ENCODE measurements at places on chromosomes 16 and 17.

- DNase-seq = no peak
These were observed 404.8 kb downstream of the CDH13 start for GRCh38 chr16:83031524-83031923.

DNA sequence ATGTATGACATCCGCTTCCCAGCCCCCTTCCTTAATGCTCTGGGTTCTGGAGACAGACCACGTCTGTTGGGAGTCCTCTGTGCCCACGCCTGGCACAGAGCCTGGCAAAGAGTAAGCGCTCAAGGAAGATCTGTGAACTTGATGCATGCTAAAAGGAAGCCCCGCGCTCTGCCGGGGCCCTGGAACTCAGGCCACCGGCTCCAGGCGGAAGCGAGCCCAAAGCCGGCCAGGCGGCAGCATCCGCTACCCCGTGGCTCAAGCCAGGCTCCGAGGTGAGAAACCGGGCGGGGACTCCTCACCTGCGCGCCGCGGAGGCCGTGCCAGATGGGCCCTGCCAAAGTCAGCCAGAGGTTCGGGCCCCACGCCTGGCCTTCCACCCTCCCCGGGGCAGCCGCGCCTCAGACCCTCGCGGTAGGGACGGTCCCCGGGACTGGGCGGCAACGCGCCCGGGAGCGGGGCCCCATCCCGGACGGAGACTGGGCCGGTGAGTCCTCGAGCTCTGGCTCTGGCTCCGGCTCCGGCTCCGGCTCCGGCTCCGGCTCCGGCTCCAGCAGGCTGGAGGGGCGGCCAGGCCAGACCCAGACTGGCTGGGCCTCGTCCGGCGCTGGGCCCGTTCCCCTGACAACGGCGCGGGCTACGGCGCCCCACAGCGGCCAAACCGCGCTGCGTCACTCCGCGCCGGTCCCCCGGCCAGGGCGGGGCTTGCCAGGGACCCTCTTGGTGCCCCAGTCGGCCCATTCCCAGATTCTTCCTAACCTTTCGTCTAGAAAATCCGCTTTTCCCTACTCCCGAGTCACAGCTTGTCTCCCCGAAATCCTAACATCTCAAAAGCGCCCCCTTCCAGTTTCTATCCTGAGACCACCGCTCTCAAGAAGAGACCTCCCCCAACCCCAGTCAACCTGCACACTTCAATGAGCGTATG is at the start of gene ZDHHC1:
Gene ZDHHC1, minus strand, starts transcription at position 606 of the 922 bp plus-strand sequence. CDS start 8,702 bp downstream, outside the sequence.
- DNase-seq = peak; percentile 82

DNA sequence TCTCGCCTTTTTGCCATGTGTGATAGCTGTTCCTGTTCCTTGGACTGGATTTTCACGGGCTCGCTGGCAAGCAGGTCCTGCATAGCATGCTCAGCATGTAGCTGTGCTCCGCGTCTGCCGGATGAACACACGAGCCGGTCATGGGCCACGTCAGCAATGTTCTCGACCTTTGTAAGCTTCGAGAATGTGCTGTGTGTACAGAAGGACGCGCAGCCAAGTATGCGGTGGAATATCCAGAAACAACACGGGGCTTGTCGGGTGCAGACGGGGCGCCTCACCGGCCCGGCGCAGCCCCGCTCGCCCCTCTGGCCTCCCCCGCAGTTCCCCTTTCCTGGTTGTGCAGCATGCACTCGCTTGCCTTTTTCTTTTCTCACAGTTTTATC is 42.2 kb downstream of the RPTOR start:
- no peak for DNase-seq

DNA sequence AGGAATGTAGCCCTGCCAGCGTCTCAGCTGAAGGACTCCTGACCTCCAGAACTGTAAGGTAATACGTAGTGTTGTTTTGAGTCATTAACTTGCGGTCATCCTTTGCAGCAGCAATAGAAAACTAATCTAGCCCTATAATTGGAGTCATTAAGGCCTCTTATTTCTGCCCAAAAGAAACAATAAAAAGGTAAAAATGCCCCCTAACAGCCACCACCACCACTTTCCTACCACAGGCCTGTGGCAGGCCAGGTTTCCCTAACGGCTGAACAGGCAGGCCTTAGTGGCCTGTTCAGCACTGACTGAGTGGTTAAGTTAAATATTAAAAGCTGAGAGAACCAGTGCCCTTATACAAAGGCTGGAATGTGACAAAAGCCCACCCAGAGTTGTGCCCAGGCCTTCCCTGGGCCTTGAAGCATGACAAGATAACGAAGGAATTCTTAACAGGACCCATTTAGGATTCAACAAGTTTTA is 286.5 kb upstream of the ERCC4 start:
- DNase-seq = no peak

All from muscle of arm (tissue), 14 donors.